ENCODE measurements at places on chromosomes 4 and X. TPM values are rescaled to one million over a fixed set of nuclear protein-coding genes. Genes with fewer than 3 reads are reported as not detected.

MEPE gene
- not detected for total RNA-seq

GABRB1 gene
- not detected for total RNA-seq

NUP62CL gene
- total RNA-seq, result 4.1 TPM

S100P gene
- 19.9 TPM for total RNA-seq

TMEM131L gene
- total RNA-seq, result 6.5 TPM

TEX13C gene
- not detected for total RNA-seq

KIAA1210 gene
- total RNA-seq, result not detected

GPR173 gene
- 0.07 TPM for total RNA-seq

CLDN2 gene
- total RNA-seq, result not detected

MAOB gene
- total RNA-seq, result 2.5 TPM

ARMCX2 gene
- total RNA-seq, result 33.0 TPM

SLC10A4 gene
- total RNA-seq, result not detected

NLRP2B gene
- not detected for total RNA-seq

FAT4 gene
- total RNA-seq, result 1.4 TPM

PCDH7 gene
- total RNA-seq, result 19.8 TPM

CLGN gene
- 32.4 TPM for total RNA-seq

PNMA6A gene
- total RNA-seq, result 0.57 TPM

MAGEA1 gene
- not detected for total RNA-seq

MAGEB1 gene
- not detected for total RNA-seq

ART3 gene
- not detected for total RNA-seq

RNF212 gene
- total RNA-seq, result 0.71 TPM

PYURF gene
- total RNA-seq, result 106 TPM

EDA gene
- total RNA-seq, result 0.34 TPM

CNKSR2 gene
- 0.07 TPM for total RNA-seq

MAGEC1 gene
- total RNA-seq, result not detected

MAGEA2B gene
- not detected for total RNA-seq

AADAT gene
- 3.6 TPM for total RNA-seq

BTK gene
- not detected for total RNA-seq

EDNRA gene
- 8.8 TPM for total RNA-seq

ASMTL gene
- 8.6 TPM for total RNA-seq

NPY2R gene
- not detected for total RNA-seq

GUCY1B1 gene
- 1.4 TPM for total RNA-seq

TSPAN6 gene
- 17.8 TPM for total RNA-seq

XAGE2 gene
- not detected for total RNA-seq

TMEM31 gene
- not detected for total RNA-seq

HDX gene
- total RNA-seq, result 1.4 TPM

MBNL3 gene
- total RNA-seq, result 10.2 TPM

CD38 gene
- not detected for total RNA-seq

USP51 gene
- under 0.01 TPM for total RNA-seq

TMEM164 gene
- total RNA-seq, result 24.3 TPM

SMR3B gene
- total RNA-seq, result not detected

FUNDC2 gene
- total RNA-seq, result 39.5 TPM

TKTL1 gene
- not detected for total RNA-seq

TMPRSS11B gene
- 0.43 TPM for total RNA-seq
